Astrocyte of the hippocampus (primary cell): ENCODE measurements at places on chromosomes 2 and 18.

DNA sequence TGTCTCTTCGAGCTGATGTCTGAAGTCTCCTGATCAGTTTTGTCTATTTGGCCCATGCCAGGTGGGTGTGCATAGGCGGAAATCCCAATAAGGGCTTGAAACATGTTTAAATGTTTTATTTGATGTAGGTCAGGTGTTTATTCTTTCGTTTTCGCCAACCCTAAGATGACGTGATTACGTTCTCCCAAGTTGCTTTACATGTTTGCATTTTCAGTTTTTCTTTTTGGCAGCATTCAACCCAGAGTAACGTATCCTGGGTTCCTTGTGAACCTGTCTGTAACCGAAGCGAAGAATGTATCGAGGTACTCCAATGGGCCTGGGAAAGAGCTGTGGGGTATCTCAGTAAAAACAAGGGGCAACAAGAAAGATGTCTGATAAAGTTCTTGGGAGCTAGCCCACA, 3.1 kb downstream of the ALPK2 start:
- no peak for DNase-seq

DNA sequence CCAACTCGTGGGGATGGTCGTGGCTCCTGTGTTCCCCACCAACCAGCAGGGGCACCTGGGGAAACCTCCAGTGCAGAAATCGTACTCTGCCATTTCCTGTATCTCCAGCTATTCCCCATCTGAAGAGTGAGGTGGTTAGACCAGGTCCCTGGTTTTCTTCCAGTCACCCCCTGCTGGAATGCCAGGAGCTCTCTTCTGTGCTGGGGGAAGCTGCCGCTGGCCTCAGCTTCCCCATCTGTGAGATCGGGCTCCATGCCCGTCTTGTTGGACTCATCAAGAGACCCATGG, 119.7 kb downstream of the INHBB start:
- no peak for DNase-seq

DNA sequence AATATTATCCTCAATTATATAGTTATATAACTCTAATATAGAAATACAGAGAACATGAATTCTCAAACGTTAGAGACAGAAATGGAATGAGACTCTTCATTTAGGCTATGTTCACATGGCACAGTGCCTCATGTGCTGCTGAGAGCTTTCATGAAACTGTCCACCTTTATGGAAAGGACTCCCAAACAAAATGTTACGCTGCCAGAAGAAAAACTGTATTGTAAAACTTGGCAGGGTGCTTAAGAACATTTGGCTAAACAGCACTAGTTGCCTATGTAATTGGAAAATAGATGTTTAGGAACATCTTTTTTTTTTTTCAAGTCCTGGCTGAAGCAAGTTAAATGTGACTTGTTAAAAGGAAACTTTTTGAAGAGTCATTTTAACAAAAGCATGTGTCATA, 396.0 kb downstream of the ERBB4 start:
- DNase-seq, result no peak

DNA sequence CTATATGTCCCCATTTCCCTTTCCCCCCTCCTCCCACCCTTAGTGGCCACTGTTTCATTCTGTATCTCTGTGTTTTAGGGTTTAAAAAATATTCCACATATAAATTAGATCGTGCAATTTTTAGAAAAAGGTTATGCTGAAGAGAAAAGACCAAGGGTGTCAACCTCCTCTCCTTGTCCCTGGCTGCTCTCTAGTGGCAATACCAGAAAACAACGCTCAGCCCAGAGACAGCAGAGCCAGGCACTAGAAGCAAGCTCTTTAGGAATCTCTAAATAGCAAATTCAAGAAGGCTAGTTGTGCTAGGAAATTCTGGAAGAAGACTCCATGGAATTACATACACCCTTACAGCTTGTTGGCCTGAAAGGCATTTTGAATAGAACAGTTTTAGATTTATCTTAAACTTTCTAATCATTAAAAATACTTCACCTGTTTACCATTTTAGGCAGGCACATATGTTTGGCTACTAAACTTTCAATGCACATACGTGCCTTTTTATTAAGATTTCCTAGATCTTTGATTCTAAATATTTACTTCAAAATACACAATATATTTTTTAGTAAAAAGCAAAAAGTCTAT, 35.1 kb upstream of the RASGRP3 start:
- peak; percentile 83 for DNase-seq

- no peak for DNase-seq
These were observed 335.0 kb upstream of the ATP5MC3 start for GRCh38 chr2:175516555-175516954.

DNA sequence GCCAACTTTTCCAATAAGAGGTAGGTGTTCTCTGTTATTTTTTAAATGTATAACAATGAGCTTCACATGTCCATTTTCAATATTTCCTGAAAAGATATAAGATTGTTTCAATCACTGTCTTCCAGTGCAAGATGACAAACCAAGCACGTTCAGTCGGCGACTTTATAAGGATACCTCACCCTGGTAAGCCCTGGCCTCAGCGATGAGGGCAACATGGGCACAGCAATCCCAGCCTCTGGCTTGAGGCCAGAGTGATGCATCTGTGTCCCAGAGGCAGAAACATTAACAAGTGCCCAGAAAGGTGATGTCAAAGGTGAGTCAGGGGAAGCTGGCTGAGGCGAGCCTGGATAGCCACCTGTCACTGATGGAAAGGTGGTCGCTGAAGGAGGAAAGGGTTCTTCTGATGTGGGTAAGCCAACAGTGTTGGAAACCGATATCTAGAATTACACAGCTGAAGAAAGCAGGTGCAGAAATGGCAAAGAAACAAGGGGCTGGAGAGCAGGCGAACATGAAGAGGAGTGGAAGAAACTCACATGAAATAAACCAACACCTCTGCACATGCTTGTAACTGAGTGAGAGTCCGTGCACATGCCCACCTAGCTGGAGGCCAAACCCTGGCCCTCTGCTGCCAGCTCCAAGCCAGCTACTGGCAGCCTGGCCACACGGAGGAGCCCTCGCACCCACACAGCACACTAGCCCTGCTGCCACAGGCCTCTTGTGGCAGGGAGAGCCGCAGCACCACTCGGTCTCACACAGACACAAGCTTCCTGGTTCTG, 65.5 kb downstream of the FBXO15 start:
- DNase-seq, result peak; percentile 67

DNA sequence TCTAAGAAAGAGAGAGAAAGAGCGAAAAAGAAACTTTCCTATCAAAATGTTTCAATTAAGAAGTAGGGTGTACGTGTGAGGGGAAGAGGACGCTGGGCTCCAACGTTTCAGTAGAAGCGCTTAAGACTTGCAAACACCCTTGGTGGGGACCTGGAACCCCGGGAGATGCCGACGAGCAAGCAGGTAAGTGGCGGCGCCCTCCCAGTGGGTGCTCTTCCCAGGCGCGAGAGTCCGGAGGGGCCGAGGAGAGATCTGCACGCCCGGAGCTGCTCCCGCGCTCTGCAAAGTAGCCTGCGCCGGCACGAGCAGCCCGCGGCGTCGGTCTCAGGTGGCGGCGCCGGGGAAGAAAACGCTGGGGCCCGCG, 678 bp upstream of the OTX1 start:
- no peak for DNase-seq

DNA sequence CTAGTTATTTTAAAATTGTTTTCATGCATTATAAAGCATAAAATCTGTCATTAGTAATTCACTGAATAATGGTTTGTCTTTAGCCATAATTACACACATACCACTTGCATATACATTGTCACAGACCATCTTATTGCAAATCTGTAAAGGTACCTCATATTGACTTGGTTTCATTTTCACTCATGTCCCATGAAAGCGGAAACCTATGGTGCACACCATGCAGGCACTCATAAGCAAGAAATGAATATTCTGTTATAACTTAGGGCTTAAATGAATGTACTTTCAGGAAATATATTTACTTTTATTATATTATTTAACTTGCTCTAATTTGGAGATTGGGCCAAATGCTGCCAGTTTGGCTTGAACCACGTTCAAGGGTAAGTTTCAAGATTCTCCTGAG, 29.2 kb upstream of the STK17B start:
- no peak for DNase-seq

- DNase-seq, result peak; percentile 89
These were observed 38.4 kb downstream of the EIF4E2 start for GRCh38 chr2:232588680-232589585.

- no peak for DNase-seq
These were observed 15.8 kb downstream of the LCT start for GRCh38 chr2:135821190-135821589.

GRCh38 chr18:33472509-33472908, 32.0 kb upstream of the CCDC178 start:
- DNase-seq, result no peak

DNA sequence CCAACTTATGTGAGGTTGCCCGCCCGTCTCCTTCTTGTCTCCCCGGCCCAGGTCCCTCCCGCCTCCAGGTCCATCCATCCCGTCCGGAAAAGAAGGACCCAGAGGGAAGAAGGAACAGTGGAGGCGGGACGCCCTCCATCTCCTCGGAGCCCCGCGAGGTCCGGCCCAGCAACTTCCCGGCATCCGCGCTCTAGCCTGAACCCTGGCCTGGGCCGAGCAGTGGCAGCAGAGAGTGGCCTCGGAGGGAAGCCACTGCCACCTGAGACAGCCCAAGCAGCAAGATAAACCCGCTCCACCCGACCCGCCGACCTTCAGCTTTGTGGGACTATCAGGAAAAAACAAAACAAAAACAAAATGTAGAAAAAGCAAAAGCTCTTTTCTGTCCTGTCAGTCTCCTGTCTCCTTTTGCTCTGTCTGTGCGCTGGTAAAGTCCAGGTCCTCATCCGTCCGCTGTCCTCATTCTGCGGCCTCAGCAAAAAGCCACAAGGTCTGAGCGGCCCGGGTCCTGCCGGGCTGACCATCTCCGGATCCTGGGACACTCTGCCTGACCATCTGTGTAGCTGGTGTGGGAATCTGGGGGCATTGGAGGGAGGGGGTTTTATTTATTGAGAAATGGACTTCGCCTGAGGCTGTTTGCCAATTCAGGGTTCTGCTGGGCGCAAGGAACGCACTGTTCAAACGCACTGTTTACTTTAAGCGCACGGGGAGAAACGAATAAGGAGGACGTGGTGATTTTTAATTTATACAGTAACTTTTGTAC, 3.1 kb downstream of the DLX1 start:
- no peak for DNase-seq

DNA sequence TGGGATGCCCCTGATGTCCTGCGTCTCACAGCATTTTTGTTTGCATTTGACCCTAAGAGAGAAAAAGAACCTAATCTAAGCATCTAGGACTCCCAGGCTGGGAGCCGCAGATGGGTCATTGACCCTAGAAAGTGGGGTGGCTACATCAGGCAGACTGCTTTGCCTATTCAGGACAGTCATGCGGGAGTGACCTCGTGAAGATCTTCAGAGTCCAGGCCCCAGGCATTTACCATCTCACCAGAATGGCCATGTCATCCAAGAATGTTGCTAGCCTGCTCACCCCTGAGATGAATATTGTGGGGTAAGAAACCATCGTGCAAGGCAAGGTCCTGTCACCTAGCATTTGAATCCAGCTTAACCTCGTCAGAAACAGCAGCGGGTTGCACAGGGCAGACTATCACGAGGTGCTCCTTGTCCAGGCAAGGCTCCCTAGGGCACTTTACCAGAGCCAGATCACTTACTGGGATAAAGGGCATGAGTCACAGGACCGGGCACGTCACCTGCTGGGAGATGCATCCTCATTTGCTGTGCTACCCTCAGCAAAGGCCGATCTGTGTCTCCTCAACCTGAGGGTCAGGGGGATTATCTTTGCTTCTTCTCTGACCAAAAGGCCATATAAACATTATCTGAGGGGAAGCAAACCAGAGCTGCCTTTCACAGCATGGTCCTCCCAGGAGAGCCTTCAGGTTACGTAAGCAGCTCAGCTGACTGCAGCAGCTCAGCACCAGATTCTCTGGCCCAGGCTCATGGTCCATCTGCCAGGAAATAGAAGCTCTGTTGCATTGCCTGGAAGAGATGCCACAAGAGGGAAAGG, 162.3 kb downstream of the ACKR3 start:
- DNase-seq, result peak; percentile 12

GRCh38 chr2:43524177-43524965, 71.5 kb downstream of the THADA start:
- peak; percentile 60 for DNase-seq

DNA sequence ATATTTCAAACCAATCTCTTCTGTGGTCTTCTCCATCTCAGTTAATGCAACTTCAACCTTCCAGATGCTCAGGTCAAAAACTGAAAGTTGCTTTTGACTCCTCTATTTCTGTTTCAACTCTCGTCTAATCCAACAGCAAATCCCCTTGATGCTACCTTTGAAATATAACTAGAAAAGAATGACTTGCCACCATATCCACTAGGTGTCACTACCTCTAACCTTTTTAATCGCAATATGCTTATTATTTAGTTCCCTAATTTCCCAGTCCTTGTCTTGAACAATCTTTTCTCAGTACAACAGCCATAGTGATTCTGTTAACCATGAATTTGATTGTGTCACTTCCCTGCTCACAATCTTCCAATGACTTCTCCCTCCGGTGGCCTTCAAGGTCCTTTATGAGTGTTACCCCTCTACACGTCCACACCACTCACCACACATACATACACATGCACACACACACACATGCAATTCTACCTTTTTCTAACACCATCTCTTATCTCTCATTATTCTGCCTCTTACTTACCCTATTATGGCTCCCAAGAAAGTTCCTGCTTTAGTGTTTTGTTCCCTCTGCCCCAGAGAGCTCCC, 245.5 kb upstream of the KCNJ3 start:
- peak; percentile 18 for DNase-seq

- DNase-seq, result no peak
These were observed 248.6 kb downstream of the CYP26B1 start for GRCh38 chr2:71898851-71899681.

- no peak for DNase-seq
These were observed 4.6 kb upstream of the ST6GAL2 start for GRCh38 chr2:106890606-106891005.

DNA sequence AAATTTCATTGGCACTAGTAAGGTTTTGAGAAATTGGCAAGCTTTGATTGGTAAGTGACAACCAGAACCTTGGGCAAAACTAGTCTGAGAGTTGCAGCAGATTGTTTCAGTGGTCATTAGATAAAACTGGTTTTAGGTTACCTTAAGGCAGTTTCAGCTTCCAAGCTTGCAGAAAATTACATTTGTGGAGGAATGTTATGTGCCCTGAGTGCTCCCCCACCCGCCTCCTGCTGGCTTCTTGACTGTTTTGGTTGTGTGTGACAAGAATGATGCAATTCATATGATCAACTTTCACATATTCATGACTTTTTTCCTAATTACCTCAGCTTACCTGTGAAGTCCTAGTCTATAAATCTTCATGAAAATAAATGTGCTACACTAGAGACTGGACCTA, 599.5 kb upstream of the ZNF804A start:
- no peak for DNase-seq
